ENCODE measurements at places on chromosomes 2 and 18. TPM values are rescaled to one million over a fixed set of nuclear protein-coding genes. Genes with fewer than 3 reads are reported as not detected.

Gene MYO5B
- total RNA-seq = 19.1 TPM

Gene WNT6
- not detected for total RNA-seq

GRCh38 chr18:46310675-46311345 lies 206.6 kb downstream of the HAUS1 start:
- no peaks in the 10 kb centered on the region for H3K27me3 ChIP-seq
- H3K27ac ChIP-seq = no peak overlapping the region
- peaks cover 3% of the 10 kb centered on the region for H3K4me1 ChIP-seq

GRCh38 chr18:6920099-6920955 lies 190.8 kb downstream of the ARHGAP28 start:
- no peaks in the 10 kb centered on the region for H3K36me3 ChIP-seq
- no peaks in the 10 kb centered on the region for H3K27me3 ChIP-seq
- DNase-seq = peak; percentile 90
- H3K27ac ChIP-seq = no peak overlapping the region
- H3K4me3 ChIP-seq = no peak overlapping the region

- H3K36me3 ChIP-seq = no peaks in the 10 kb centered on the region
- no peaks in the 10 kb centered on the region for H3K27me3 ChIP-seq
Measured at GRCh38 chr18:23941791-23942190, 72.8 kb upstream of the TTC39C start.

DNA sequence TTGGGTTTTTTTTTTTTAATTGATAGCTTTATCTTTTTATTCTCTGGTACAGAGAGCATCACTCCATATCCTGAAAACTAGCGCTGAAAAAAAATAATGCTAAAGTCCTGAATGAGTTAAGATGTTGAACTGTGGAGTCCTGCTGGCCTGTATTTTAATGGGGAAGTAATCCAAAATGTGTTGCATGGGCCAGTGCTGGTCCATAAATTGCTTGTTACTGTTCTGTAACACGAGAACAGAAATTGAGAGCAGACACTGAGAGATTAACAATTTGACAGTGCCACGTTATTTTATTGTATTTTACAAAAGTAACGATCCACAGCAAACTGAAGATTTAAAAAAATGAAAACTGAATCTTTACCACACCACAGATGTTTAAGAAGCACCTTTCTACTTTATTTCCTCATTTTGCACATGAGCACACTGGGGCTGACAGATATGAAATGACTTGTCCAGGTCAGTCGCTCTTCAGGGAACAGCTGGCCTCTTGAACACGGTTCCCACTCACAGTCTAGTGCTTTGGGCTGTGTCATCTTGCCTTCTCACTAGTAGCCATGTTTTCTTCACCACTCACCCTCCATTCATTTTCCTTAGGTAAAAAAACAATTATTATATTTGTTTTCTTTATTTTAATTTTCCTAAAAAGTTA lies 35.3 kb downstream of the ZCCHC2 start:
- no peaks in the 10 kb centered on the region for H3K27me3 ChIP-seq
- no peak overlapping the region for H3K27ac ChIP-seq
- peaks cover 4% of the 10 kb centered on the region for H3K36me3 ChIP-seq

DNA sequence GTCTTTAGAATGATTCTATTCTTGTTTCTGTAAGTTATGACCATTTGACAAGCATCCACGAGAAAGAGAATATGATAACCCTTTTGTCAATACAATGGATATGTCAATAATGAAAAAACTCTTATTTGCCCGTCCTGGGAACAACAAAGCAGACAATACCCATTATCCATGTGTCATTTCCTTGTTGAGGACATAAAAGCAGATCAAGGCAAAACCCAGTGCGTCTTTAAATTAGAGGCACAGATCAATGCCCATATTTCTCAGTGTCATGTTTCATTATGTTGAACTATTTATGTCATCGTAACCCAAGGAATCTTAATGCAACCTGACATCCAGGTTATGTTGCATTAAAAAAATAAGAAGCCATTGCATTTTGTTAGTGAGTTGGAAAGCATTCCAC lies 365.0 kb upstream of the CELF4 start:
- DNase-seq = no peak
- no peaks in the 10 kb centered on the region for H3K36me3 ChIP-seq
- no peak overlapping the region for H3K4me3 ChIP-seq
- no peaks in the 10 kb centered on the region for H3K27me3 ChIP-seq

GRCh38 chr2:101190747-101191516 lies 39.8 kb upstream of the TBC1D8 start:
- no peak overlapping the region for H3K27ac ChIP-seq
- no peaks in the 10 kb centered on the region for H3K36me3 ChIP-seq
- H3K4me3 ChIP-seq = no peak overlapping the region
- H3K27me3 ChIP-seq = no peaks in the 10 kb centered on the region
- peaks cover 4% of the 10 kb centered on the region for H3K4me1 ChIP-seq

Data from GM23338 (cell line).